SK-N-MC (cell line): ENCODE measurements at places on chromosomes 7 and 10.

- no peak for DNase-seq
Observed at GRCh38 chr7:98475352-98475751, 74.5 kb upstream of the BAIAP2L1 start.

- no peak for DNase-seq
Observed at GRCh38 chr10:30170814-30171213, 111.4 kb upstream of the JCAD start.

DNA sequence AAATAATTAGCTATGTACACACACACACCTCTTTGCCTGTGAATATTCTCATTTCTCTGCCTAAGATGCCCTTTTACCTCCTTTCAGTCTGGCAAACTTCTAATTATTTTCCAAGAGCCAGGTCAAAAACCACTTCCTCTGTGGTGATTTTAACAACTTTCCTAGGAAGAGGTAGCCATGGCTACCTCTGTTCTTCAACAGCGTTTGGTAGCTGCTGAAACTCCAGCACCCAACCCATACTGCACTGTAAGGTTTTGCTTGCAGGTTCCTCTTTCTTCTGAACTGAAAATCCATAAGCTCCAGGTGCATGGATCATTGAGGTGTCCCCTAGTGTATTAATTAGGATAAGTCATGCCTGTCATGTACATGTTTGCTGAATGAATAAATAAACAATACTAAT is 25.6 kb downstream of the NRCAM start:
- DNase-seq = no peak

DNA sequence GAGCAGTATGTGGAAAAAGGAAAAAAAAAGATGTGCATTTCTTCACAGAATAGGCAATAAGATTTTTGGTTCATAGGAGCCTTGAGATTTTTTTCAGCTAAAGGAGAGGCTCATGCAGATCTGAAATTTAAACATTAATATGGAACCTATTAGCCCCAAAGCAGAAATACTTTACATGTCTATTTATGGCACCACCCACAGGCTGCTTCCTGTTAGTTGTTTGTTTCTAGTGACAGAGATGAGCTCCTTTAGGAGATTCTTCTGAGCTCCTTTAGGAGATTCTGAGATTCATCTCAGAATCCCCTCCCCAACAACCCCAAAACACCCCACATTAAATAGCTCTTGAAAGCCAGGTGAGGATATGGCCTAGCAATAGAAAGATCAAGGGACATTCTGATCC is 27.9 kb upstream of the HPS1 start:
- DNase-seq = no peak

DNA sequence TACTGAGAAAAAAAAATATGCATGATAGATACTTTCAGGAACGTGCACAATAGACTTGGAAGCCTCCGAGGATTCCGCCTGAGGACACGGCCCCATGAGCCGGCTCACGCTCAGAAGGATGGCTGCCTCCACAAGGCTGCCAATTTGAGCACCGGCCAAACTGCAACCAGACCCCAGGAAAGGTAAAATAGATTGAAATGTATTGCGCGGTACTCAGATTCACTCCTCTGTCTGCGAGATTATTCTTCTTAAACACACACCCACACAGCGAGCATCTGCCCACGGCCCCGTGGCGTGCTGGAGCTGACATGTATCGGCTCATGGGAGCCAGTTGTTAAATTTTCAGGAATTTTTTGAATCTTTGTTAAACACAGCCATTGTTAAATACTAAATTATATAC is 653.2 kb upstream of the MKI67 start:
- DNase-seq = no peak

DNA sequence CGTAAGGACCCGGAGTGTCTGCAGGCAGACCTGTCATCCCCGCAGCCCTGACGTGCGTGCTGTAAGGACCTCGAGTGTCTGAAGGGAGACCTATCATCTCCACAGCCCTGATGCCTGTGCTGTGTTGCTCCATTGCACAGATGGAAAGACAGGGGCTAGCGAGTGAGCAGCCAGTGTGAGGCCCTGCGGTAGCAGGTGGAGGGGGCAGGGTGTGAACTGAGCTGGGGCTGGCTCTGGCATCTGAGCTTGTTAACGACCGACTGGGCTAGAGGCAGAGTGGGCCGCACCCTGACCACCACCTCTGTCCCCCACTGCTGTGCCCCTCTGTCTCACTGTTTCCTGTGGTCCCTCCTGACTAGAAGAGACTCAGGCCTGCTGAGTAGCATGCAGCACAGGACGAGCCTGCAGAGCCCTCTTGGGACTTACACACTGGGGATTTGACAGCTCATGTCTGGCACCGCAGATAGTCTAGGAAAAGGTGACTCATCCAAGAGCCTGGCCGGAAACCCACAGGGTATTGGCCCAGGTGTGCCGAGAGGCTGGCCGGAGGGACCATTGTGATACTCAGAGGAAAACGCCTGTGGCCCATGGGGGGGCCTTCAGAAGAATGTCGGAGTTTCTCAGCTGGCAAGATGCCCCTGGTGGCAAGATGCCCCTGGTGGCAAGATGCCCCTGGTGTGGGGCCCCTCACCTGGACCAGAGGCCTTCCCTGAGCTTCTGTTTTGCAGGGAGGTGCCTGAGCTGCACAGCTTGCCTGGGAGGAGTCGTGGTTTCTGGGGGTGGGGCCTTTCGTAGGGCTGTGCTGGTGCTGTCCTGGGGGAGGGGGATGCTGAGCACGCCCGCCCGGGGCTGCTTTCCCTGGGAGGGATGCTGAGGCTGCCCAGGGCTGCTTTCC is 34.3 kb downstream of the INPP5A start:
- no peak for DNase-seq

GRCh38 chr10:43057831-43058340 is 19.0 kb upstream of the RET start:
- no peak for DNase-seq

- no peak for DNase-seq
Observed at GRCh38 chr7:129401228-129401966, 32.8 kb upstream of the STRIP2 start.

- DNase-seq = no peak
Observed at GRCh38 chr10:10222304-10222841, 795.3 kb upstream of the CELF2 start.

GRCh38 chr10:99975106-99975829 is 34.5 kb downstream of the DNMBP start:
- no peak for DNase-seq
